Stimulated activated CD8-positive, alpha-beta memory T cell treated with anti-CD3 and anti-CD28 coated beads, Interleukin-15, amount 100 ng/mL, for 48 hours (primary cell): ENCODE measurements at places on chromosomes 6 and 20.

DNA sequence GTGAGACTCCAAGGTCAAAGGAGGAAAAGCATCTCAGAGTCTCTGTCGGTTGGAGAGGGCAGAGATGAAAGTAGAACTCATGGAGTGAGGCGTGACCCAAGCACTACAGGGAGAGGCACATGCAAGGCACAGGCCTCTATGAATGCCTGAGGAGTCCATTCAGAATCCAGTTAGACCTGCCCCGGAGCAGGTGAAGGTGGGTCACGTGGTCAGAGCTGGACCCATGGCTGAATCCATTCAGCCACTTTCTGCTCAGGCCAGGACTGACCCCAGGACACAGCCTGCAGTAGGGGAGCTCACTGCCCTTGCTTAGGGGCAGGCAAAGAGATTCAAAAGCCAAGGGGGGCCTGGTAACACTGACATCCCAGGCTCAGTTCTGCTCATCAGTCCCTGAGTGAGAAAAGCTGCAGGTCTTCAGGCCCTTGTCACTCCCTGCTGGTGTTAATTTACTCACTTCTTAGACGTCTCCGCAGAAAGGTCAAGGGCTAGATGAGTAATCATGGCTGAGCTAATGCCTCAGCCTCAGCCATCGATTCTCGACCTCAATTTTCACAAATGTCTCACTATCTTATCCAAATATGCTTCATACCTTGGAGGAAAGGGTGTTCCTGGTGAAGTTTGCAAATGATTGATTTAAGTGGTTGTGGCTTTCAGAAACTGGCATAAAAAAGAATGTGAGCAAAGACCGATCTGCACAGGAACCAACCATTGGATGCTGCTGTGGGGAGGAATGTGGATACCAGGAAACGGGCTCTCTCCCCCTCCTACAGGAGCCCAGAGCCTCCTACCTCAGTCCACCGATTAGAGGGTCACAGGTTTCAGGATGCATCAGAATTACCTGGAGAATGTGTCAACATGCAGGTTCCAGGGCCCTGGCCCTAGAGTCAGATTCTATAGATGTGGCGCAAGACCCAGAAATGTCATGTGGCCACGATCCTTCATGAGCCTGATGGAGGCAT, 584.4 kb downstream of the PTPRT start:
- no peak for DNase-seq

GRCh38 chr20:45111799-45112471, 3.0 kb downstream of the WFDC5 start:
- DNase-seq: no peak

DNA sequence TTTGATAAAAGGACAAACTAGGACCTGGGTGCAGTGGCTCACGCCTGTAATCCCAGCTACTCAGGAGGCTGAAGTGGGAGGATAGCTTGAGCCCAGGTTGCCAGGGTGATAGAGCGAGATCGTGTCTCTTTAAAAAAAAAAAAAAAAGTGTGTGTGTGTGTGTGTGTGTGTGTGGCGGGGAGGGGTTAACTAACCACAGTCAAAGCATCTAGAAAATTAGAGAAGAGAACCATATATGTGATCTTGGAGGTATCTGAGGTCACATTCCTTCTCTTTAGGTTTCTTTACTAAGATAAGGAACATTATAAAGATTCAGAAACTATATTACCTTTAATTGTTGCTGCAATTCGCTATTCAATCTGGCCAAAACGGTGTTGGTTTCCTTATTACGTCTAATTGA, 80.9 kb downstream of the REPS1 start:
- DNase-seq: no peak

- no peak for DNase-seq
These were observed 55.0 kb downstream of the TBC1D7 start for GRCh38 chr6:13273202-13273930.

DNA sequence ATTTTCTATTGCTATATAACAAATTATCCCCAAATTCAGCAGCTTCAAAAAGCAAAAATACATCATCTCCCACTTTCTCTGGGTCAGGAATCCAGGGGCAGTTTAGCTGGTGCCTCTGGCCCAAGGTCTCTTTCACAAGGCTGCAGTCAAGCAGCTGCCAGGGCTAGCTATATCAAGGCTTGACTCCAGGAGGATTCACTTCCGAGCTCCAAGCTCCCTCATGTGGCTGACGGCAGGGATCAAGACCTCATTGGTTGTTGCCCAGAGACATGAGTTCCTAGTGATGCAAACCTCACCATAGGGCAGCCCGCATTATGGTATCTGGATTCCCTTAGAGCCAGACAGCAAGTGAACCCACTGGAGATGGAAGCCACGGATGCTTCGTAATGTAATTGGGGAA, 1.3 kb upstream of the VNN1 start:
- no peak for DNase-seq

DNA sequence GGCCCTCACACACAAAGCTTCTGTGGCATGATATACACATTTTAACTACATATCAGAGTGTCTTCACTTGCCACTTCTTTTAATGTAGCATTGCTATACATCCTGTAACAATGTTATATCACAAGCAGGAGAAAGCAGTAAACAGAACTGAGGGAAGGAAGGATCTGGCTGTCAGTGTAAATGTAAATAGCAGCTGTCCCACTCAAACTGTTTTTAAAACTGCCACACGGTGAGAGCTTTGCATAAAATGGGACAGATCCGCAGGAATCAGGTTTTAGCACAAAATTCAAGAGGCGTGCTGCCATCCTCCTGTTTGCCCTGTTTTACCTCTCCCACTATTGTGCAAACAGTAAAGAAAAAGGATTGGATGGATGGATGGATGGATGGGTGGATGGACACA, 28.8 kb downstream of the TFAP2D start:
- no peak for DNase-seq

- no peak for DNase-seq
These were observed 17.9 kb downstream of the PLCG1 start for GRCh38 chr20:41155261-41155660.

- DNase-seq: no peak
These were observed 184.4 kb downstream of the ERMARD start for GRCh38 chr6:169935861-169936260.

GRCh38 chr6:51934098-51934497, 153.3 kb downstream of the PKHD1 start:
- DNase-seq: no peak

DNA sequence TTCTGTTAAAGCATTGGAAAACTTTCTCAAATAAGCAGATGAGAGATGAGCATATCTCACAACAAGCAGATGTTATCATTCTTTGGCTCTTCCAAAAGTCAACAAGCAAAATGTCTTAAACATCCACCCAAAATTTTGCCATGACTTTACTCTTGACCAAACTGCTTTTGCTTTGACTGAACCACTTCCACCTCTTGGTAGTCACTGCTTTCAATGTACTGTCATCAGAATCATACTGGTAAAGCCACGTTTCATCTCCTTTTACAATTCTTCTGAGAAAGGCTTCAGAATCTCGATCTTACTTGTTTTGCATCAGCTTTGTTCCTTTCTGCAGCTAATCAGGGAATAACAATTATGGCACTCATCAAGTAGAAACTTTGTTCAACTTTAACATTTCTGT, 498.5 kb upstream of the GJE1 start:
- no peak for DNase-seq

DNA sequence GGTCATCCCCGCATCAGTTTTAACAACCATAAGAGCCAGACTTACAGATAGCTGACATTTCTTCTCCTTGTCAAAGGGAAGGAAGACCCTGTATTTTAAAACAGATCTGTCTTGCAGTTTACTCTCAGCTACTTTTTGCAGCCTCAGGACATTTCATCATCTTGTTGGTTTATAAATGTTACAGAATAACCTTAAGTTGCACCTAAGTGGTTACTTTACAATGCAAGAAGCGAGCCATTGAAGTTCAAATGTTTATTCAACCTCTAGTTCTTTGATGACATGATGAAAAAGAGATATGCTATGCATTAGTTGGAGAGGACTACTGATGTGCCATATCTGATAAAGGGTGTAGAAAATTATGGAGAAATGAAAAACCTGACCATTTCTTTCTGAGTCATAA, 187.9 kb upstream of the COL21A1 start:
- DNase-seq: no peak

DNA sequence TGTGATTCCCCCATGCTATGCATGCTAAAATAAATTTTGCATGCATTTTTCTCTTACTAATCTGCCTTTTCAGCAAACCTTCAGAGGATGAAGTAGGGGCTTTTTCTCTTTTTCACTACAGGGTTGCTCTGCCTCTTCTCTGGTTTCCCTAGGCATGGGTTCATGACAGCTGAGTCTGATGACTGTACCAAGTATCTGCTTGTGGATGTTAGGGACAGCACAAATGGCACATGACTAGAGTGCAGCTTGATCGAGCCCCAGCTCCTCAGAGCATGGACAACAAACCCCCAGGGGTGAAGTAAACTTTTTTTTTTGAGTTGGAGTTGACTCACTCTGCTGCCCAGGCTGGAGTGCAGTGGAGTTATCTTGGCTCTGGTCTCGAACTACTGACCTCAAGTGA, 57.1 kb upstream of the GCM1 start:
- DNase-seq: no peak

GRCh38 chr6:152950240-152950639, 32.6 kb downstream of the FBXO5 start:
- no peak for DNase-seq

DNA sequence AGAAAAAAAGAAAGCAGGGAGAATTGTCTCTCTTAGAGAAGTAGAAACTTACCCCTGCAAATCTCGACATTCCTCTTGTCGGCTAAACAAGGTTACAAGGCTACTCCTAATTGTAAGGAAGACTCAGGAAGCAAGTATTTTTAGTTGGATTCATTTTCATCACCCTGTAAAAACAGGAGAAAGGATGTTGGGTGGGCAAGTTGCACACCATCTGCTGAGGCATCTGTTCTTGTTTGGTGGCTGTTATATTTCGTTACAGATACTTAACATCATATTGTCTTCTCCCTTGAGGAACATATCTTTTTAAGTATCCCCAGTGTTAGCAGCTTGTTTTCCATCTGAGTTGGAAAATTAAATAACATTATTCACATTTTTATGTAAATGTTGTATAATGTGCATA, 187.5 kb downstream of the PLCB4 start:
- no peak for DNase-seq

DNA sequence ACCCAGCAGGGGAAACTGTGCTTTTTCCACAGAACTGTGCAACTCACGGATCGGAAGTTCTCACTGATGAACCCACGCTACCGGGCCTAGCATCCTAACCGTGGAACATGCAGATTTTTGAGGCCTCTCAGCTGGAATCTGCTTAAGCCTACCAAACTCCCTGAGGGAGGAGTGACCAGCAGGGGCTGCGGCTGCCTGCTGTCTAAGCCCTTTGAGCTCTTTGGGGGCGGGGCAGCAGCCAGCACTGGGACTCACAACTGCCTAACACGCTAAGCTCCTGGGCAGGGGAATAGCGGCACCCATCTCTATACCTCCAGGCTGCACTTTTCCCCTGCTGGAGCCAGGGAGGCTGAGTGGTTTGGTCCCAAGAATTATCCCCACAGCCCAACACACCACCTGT, 20.4 kb upstream of the METTL24 start:
- DNase-seq: no peak

DNA sequence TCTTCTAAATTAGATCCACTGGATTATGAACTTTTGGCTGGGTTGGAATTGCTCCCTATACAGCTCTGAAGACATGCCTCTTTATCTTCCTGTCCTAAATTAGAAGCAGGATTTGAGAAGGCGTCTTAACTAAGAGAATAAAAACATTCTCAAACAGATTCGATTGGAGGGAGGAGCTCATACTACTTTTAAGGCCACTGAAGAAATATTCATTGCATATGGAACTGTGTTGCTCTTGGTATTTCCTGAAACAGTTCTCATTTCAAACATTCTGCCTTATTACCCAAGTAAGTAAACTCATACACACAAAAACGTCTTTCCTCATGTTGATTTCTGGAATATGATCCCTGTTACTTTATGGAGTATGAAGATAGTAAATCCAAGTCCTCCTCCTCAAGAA, 519.7 kb upstream of the CDH4 start:
- no peak for DNase-seq

DNA sequence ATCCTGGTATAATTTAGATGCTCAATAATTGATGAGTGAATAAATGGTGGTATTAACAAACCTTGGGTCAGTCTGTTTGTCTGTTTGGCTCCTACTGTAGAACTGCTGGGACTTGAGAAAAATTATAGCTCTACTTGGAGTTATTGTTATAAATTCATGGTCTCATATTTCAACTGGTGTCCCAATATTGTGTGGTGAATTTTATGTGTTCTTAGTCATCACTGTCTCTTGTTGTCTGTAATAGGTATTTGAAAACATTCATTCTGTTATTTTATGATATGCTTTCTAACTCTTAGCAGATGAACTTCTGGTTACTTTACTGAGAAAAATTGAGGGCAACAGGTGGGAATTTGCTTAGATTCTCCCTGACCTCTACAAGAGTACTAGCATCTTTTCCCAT, 221.4 kb downstream of the CDKAL1 start:
- DNase-seq: no peak

- no peak for DNase-seq
These were observed 191.8 kb upstream of the MAN1A1 start for GRCh38 chr6:119541132-119541905.

DNA sequence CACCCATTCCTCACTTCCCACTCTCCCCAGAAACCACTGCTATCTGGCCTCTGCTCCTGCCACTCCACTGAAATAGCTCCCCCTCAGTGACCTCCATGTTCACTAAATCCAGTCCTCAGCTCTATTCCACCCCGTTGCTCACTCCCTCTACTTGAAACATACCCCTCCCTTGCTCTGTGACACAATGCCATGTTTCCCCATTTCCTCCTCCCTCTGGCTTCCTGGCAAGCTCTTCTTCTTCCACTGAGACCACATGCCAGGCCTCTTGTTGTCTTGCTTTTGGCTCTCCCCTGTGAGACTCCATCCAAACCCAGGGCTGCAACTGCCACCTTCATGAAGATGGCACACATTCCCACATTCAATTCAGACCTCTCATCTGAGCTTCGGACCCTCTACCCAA, 13.9 kb downstream of the TMEM151B start:
- DNase-seq: no peak

GRCh38 chr20:51204794-51205193, 181.9 kb upstream of the KCNG1 start:
- DNase-seq: no peak

GRCh38 chr6:149862922-149863697, 1.0 kb downstream of the LRP11 start:
- DNase-seq: no peak

DNA sequence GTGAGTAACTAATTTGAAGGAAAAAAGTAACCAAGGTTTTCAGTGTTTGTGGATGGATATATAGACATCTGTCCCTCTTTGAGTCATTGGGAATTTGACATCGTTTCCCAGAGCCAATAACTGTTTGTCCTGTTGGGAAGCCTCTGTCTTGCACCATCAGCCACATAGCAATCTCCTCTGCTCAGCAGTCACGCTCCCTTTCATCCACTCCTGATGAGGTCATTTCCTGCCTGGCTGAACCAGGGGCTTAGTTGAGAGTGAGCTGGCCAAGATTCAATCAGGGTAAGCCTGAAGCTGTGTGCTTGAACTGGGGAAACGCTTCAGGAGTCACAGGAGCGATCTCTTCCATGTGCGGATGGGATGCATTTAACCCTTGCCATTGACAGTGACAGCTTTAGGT, 121.5 kb upstream of the FOXQ1 start:
- DNase-seq: no peak

GRCh38 chr6:84766118-84766798, 1.9 kb upstream of the TBX18 start:
- DNase-seq: no peak
